ENCODE measurements at places on chromosomes 5 and 9.
A peak's percentile ranks its signal among the peaks of the same experiment; 100 is the strongest.

GRCh38 chr9:35774907-35775635 lies 16.3 kb upstream of the NPR2 start:
- DNase-seq: no peak

- no peak for DNase-seq
These were observed 516.6 kb upstream of the CLINT1 start for GRCh38 chr5:158375531-158375930.

DNA sequence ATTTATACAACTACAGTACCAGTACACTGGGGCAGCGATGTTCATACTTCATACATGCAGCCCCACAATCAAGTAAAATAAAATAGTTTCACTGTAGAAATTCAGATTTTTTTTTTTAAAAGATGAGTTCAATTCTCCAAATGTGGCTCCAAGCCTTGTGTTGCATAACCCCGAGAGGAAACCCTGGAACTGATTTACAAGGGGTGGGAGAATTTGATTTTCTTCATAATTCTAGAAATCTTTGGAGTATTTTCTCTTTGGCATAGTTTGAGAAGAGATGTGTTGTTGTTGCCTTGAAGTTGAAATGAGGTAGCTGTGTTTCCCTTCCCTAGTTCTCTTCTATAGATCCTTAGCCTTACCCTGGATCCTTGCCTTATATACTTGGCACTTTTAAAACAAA lies 3.1 kb downstream of the RHOBTB3 start:
- no peak for DNase-seq

GRCh38 chr5:137090721-137091120 lies 408.4 kb downstream of the SPOCK1 start:
- no peak for DNase-seq

DNA sequence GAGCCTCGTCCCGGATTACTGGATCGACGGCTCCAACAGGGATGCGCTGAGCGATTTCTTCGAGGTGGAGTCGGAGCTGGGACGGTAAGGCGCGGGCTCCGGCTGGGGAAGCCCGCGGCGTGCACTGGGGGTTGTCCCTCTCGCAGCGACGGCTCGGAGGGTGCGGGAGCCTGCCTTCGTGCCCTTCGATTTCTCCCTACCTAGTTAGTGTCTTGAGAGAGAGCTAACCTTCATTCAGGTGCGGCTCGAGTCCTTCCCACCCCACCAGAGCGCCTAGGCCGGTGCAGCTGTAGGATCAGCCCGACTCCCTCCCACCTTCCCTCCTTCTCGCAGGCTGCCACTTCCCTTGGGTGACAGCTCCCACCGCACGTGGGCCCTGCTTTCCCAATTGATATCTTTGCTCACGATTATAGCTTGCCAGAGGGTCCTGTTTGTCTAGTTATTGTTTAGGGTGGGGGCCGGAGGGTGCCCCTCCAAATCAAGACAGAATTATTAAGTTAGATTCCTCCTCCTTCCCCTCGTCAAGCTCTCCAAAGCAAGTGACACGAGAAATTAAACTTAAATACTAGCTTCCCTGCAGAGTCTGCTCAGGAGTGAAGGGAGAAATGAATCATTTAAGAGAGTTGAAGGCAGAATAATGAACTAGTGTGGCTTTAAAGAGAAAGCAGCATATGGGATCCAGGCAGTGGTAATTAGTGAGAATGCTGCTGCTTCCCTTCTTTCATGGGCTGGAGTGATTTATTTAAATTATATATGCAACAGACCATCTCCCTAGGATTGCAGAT lies 569 bp downstream of the CAMK4 start:
- no peak for DNase-seq

DNA sequence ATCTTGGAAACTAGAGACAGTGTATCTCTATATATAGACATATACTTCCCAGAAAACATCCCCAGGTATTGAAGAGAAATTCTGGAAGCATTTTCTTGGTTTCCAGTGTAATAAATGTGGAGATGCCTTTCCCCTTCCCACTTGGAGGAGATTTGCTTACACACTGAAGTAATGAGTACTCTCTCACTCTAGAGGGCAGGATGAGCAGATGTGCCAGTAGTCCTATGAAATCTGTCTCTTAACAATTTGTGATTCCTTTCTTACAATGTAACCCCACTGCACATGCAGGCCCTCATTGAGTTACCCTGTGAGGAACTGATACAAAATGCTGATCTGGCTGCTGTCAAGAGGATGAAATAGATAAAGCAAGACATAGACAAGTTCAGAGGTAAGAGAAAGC lies 567.2 kb downstream of the SLCO4C1 start:
- no peak for DNase-seq

- no peak for DNase-seq
These were observed 197.1 kb downstream of the TTLL11 start for GRCh38 chr9:121895818-121896544.

GRCh38 chr9:35906923-35907699 lies 1.1 kb downstream of the HRCT1 start:
- no peak for DNase-seq

GRCh38 chr5:127112347-127112864 lies 39.1 kb upstream of the C5orf63 start:
- no peak for DNase-seq

- no peak for DNase-seq
These were observed 187.7 kb downstream of the TLE4 start for GRCh38 chr9:79759460-79759859.

DNA sequence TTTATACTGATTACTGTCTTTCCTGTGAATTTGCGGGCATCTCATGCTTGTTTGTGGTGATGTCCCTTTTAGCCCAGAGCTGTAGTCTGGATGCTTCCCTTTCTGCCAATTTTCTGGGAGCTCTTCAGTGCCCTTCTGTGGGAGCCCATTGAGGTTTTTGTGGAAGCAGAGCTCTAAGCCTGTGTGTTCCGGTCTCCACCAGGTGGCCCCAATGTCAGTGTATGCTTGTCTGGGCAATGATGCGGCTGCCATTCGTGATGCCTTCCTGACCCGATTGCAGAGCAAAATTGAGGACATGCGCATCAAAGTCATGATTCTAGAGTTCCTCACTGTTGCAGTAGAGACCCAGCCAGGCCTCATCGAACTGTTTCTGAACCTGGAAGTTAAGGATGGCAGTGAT lies 35.1 kb downstream of the SH3GLB2 start:
- no peak for DNase-seq

GRCh38 chr9:119367683-119368075 lies 1.6 kb downstream of the BRINP1 start:
- DNase-seq: no peak

GRCh38 chr5:60161340-60161934 lies 267.9 kb upstream of the PDE4D start:
- DNase-seq: peak; percentile 66

DNA sequence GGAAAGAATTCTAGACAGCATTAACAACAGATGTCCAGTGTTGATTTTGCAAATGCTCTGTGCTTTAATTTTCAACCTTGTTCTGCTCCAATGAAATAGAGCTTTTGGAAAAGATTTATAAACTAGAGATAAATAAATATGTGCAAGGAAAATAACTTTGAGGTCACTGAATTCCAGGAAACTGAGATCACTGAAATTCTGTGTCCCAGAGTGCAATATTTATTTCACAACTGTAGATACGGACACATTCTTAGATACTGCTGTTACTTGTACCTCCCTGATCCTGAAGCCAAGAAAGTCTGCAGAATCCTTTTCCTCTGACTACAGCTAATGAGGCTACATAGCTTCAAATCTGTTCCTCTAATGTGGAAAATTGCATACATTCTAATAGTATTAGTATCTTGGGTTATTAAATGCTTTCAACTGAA lies 222.9 kb downstream of the DOCK8 start:
- no peak for DNase-seq

DNA sequence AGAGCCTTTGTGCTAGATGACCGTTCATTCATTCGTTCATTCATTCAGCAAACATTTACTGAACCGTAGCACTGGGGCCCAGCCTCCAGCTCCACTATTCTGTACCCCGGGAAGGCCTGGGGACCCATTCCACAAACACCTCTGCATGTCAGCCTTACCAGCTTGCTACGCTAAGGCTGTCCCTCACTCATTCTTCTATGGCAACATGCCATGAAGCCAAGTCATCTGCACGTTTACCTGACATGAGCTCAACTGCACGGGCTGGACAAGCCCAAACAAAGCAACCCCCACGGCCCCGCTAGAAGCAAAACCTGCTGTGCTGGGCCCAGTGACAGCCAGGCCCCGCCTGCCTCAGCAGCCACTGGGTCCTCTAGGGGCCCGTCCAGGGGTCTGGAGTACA lies 6.0 kb downstream of the CEL start:
- DNase-seq: no peak

GRCh38 chr9:110487196-110487595 lies 92.3 kb downstream of the SVEP1 start:
- DNase-seq: no peak

Measured in MM.1S (cell line).